Stimulated activated CD8-positive, alpha-beta memory T cell treated with anti-CD3 and anti-CD28 coated beads, Interleukin-15, amount 100 ng/mL, for 24 hours (primary cell): ENCODE measurements at places on chromosomes 2 and 18.

GRCh38 chr2:237109421-237109934 lies 23.8 kb downstream of the COPS8 start:
- no peak for DNase-seq

- DNase-seq = no peak
Observed at GRCh38 chr2:218999021-218999880, 6.0 kb upstream of the CRYBA2 start.

- DNase-seq = no peak
Observed at GRCh38 chr18:9008709-9009635, 93.5 kb upstream of the NDUFV2 start.

DNA sequence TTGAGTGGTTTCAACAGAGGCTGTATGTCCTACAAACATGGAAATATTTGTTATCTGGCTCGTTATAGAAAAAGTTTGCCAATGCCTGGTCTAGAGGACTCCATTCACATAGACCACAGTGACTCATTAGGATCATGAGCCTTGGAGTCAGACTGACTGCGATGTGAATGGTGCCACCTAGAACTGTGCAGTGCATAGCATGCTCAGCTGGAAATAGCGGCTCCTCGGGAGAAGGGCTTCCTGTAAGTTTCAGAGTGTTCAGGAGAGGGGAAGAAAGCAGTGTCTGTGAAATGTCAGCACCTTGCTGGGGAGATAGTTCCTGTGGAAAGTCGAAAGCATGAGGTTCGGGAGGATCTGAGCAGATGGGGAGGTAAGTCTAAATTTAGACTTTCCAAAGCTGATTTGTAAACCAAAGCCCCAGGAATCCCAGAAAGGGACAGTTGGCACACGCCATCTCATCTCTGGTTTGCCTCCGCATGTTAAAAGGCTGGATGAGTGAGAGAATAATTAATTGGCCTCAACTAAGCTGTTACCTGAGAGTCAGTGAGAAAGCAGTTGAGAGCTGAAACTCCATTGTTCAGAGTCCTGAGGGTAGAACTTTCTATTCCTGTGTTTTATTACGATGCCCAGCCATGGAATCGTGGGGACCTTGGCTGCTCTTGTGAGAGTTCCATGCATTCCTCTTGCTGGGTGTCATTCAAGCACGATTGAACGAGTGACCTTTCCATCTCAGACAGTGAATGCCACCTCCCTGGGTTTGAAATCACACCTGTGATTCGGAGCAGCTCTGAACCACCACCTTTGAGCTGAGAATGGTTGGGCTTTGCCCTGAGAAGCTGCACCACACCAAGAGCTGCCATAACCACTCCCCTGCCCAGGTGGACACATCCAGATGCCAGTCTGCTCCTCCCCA lies 99.5 kb downstream of the MAPK4 start:
- DNase-seq = no peak

DNA sequence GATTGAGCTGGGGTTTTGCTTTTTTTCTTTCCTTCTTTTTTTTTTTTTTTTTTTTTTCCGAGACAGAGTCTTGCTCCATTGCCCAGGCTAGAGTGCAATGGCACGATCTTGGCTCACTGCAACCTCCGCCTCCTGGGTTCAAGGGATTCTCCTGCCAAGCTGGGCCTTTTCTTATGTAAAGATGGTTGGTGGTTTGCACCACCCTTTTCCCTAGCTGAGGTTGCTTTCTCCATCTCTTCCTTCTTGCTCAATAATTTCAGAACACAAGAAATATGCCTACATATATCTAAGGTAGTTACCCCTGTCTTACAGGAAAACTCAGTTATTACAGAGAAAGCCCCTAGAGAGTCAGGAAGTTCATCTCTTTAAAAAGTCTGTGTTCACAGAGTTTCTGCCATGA lies 7.0 kb downstream of the TTC39C start:
- DNase-seq = no peak

DNA sequence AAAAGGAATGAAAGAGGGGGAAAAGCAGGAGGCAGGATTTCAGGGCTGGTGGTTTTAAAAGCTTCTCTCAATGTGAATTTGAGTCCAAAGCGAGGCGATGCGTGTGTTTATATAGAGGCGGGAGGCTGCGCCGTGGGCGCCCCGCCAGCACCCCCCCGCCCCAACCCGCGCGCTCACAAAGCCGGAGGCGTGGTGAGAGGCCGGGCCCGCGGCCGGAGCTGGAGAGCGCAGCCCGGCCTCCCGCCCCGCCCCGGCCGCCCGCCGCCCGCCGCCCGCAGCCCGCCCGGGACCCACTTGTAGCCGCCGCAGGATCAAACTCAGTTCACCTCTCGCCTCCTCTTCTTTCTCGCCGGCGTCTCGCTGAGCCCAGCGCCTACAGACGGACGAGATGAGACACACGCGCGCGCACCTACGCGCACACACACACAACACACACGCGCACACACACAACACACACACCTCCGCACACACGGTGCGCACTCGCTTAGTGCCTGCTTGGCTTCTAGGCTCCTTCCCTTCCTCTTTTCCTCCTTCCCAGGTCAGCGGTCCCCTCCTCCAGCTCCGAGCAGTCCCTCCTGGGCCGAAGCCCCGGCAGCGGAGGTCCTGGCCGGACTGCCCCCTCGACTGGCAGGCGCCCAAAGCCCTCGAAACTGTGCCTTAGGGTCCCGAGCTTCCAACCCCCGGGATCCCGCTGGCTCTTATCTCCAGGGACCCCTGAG lies 1.3 kb upstream of the CYP26B1 start:
- no peak for DNase-seq

- DNase-seq = no peak
Observed at GRCh38 chr2:54329482-54330161, 73.6 kb upstream of the TSPYL6 start.

DNA sequence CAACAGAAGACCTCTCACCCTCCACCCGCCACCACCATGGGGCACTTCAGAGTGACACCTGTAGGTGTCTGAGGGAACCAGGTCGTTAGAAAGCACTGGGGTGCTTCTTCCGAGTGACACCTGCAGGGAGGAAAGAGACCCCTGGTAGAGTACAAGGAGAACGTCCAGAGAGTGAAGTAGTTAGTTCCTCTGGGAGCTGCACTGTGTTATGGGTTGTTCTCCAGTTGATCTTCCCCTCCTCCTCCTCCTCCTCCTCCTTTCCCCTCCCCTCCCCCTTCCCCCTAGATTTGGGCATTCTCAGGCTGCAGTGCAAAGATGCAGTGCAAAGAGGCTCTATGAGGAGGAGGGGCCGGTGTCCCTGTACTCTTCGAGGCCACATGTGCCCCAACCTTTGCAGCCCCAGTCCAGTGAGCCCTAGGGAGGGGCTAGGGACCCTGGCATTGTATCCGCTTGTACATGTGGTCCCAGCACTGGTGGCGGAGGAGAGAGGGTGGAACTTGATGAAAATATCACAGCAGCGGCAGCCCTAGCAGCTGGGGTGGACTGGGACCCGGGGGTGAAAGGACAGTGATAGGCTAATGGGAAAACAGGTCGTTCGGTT lies 850 bp downstream of the DNAJB2 start:
- no peak for DNase-seq

GRCh38 chr18:41655074-41655473 lies 300.0 kb upstream of the PIK3C3 start:
- no peak for DNase-seq

GRCh38 chr18:51857989-51858388 lies 482.0 kb upstream of the DCC start:
- DNase-seq = no peak

DNA sequence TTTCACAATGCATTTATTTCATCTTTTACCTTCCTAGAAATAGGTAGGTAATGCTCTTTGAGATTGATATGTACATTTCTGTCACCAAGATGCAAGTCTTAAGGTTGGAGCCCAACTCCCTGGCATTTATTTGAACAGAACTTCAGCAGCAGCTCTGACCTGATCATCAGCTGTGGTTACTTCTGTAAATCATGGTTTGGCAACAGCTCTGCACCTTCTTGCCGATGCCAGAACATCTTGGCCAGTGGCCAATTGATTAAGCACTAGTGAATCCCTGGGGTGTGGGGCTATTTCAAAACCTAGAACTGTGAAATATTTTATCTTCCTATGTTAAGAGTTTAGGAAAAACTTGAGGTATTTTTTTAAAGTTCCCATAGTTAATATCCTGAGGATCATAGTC lies 124.8 kb upstream of the NYAP2 start:
- no peak for DNase-seq

DNA sequence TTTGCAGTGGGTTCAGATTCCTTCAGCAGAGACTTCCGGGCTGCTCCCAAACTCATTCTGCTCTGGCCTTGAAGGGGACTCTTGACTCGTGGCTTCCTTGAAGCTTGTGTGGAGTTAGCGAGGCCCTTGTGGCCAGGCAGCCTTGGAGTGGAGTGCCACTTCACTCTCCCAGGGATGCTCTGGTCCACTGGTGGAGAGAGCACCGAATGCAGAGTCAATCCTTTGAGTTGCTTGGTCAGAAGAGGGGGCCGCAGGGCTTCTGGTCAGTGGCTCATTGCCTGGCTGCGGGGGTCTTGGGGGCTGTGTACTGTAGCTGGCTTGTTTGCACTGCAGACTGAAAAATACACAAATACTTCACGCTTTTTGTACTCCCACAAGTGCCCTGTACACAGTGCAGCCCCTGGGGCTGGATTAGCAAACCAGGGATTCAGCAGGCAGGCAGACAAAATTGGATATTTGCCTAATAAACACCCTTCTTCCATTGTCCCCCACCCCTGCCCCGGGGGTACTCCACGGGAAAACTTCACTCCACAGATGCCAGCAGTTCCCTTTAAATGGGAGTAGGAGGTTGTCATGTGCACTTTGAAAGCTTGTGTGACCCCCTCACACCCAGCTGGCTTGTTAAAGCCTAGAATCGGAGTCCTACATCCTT lies 3.2 kb downstream of the GLI2 start:
- no peak for DNase-seq

- no peak for DNase-seq
Observed at GRCh38 chr18:23941791-23942190, 72.8 kb upstream of the TTC39C start.

GRCh38 chr2:120786038-120786960 lies 50.6 kb downstream of the GLI2 start:
- no peak for DNase-seq

DNA sequence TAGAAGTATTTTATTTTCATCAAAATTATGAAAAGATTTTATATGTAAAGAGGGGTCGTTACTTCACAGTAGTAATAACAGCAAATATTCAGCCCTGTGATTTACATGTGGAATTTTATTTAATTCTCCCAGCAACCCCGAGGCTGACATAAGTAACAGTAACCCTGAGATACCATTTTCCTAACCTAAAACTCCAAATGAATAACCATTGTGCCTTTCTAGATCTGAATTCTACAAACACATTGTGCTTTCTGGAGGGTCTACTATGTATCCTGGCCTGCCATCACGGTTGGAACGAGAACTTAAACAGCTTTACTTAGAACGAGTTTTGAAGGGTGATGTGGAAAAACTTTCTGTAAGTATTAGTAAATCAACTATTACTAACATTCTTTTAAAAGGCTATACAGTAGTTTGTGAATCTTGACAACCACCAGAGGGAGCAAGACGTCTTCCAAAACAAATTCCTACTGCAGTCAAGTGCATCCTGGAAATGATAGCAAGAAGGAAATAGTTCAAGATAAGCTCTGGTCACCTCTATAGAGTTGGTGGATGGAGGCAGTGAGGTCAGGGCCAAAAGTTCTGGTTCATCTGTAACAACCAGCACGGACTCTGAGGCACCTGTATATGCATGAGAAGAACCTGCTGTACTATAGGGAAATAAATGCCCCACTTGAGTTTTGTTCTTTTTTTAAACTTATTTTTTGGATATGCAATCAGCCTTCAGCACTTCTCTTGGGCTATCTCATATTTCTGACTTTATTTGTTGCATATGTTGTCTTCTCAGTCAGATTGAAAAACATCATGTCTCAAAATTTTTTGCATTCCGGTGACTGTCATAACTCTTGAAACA lies 37.4 kb downstream of the ACTR2 start:
- no peak for DNase-seq

GRCh38 chr18:76803814-76804213 lies 18.5 kb upstream of the ZNF236 start:
- DNase-seq = no peak

- DNase-seq = no peak
Observed at GRCh38 chr2:104434318-104434792, 419.6 kb upstream of the POU3F3 start.

DNA sequence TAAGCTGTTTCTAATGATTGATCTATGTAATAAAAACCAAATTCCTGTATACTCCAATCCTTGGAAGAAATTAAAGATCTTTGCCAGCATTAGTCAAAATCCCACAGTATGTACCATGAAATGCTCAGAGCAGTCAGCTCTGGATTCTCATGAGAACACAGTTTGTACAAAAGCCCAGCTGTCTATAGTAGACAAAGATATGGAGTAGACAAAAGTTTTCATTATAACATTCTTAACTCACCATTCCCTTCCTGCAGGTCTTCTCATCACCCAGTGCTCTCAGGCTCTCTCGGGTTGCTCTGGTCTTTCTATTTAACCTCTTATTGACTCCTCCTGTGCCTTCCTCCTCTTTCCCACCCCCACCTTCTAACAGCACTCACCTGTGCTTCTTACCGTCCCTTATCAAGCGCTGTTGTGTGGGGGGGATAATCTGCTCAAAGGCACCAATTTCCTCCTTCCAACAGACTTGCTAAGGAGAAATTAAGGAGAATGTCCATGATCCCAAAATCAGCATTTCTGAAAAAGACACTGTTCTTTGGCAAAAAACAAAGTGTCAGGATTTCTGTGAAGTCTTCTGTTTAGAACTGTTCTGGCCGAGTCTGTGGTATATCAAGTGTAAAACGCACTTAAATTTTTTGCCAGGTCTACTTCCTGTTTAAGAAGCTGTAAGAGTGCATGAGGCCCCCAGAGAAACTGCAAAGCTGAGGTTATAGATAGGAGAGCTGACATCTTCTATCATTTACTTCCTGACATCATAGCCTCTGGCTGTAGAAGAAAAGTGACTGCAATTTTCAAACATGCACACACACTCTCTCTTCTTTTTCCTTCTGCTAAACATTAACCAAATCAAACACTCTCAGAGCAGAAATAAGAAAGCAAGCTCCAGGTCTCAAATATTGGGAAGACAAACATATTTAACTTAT lies 144.1 kb downstream of the EVA1A start:
- no peak for DNase-seq

DNA sequence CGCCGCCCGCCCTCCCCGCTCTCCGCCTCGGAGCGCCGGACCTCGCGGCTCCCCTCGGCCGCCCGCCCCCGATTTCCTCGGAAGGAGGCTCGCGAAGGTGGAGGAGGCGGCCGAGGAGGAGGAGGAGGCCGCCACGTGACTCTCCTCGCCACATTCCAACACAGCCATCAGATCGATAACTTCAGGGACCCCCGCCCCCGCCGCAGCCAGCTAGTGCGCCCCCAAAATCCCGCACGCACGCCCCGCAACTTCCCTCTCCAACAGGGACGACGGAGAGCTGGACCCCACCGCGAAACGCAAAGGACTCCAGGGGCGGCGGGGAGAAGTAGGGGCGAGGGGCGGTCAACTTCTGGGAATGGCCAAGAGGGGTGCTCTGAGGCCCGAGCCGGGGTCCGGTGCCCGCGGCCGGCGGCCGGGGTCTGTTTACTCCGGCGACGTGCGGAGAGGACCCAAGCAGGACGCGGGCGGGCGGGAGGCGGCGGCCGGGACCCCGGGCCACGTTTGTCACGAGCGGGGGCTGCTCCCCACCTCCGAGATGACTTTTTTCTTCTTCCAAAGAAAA lies 2.0 kb downstream of the ZNF521 start:
- no peak for DNase-seq

- no peak for DNase-seq
Observed at GRCh38 chr18:54790109-54790508, 38.2 kb upstream of the RAB27B start.

GRCh38 chr2:191635333-191636234 lies 42.4 kb upstream of the NABP1 start:
- DNase-seq = no peak
